ENCODE measurements at places on chromosomes 5 and 9.

DNA sequence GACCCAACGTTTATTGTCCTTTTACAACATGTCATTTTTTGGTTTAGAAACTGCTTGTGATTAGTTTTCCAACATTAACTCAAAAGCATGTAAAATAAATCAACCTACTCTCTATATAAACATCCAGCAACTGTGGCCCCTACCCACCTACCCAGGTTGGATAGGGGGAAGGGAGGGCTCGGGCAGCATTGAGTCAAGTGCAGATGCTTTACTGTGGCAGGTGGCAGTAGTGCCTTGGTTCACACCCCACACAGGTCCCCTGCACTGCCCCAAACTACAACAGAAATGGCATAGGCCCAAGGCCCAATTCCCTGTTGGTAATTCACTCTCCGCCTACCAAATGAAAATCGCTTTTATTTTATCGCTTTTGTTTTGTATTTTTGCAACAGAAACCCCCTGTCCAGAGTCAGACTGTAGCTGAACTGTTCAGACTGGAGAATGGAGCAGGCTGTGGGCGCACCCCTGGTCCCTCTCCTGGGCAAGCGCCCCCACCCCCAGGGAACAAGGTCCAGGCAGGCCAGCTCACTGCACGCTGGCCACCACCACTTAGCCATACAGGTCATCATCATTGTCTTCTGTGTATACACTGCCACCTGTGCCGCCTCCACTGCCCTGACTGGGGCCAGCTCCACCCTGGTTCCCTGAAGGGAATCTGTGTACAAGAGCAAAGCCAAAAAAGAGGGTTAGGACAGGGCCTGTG, 15.7 kb downstream of the VCP start:
- no peak for DNase-seq

GRCh38 chr9:124284237-124284831, 26.6 kb downstream of the NEK6 start:
- no peak for DNase-seq

DNA sequence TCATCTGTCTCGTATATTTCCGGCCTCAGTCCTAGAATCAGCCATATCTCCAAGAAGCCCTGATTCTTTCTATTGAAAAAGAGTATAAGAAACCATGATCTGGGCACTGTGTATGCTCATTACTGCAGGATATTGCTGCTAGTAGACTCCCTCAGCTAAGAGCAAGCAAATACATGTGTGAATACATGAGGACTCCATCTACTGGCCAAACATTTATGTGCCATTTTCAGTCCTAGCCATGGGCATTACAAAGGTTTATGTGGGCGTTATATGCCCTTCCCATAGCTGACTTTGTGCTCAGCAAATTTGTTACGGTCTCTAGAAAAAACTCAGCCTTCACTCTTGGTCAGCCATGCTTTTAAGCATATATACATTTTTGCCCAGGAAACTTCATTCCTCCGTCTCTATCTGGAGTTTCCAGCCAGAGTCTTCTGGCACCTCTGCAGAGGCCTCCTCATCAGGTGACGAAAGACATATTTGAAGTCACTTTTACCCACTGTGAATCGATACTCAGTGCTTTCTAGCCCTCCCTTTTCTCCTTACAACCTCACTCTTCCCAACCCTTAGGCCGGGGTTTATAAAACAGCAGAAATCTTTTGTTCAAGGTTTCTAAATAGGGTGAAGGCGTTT, 1495.6 kb upstream of the CDH6 start:
- DNase-seq = no peak

DNA sequence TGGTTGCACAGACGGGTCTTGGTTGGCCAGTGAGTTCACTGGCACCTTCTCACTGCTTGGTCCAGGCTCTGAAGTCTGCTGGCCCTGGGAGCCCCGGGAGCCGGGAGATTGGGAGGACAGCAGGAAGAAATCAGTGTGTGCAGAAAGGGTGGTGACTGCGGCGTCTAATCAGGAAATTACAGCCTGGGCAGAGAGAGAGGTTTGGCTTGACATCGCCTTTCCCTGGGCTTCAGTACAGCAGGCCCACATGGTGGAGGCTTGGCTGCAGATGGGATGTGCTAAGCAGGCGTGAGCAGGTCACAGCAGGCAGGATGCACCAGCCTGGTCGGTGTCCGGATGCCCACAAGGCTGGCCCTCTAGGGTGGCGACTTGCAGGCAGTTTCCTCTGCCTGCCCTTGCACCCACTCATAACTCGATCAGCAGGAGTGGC, 17.2 kb downstream of the PITX1 start:
- no peak for DNase-seq

- DNase-seq = no peak
Measured at GRCh38 chr5:20522905-20523482, 535.0 kb upstream of the CDH18 start.

- no peak for DNase-seq
Measured at GRCh38 chr9:87609486-87609885, 111.8 kb downstream of the DAPK1 start.

Measured in HS-27A (cell line).